Activated CD4-positive, CD25-positive, alpha-beta regulatory T cell treated with anti-CD3 and anti-CD28 coated beads, Interleukin-2, amount 50 U/mL, for 16 hours (primary cell): ENCODE measurements at places on chromosomes 3 and 15.
A peak's percentile ranks its signal among the peaks of the same experiment; 100 is the strongest.

DNA sequence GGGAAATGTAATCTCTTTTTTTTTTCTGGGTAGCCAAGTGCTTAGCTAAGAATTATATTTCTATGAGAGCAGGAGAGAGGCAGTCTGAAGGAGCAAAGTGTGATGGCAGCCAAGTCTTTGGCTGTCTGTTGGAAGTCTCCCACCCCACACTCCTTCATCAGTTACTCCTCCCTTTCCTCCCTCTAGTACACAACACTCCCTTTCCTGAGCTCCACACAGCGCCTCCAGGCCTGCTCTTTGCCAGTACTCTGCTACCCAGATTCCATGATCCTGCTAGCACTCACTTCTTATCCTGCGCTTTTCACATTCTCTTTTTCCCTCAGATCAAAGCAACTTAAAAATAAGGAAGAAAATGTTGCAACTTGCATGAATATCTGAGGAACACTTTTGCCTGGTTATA, 37.4 kb upstream of the SNRK start:
- DNase-seq, result no peak

DNA sequence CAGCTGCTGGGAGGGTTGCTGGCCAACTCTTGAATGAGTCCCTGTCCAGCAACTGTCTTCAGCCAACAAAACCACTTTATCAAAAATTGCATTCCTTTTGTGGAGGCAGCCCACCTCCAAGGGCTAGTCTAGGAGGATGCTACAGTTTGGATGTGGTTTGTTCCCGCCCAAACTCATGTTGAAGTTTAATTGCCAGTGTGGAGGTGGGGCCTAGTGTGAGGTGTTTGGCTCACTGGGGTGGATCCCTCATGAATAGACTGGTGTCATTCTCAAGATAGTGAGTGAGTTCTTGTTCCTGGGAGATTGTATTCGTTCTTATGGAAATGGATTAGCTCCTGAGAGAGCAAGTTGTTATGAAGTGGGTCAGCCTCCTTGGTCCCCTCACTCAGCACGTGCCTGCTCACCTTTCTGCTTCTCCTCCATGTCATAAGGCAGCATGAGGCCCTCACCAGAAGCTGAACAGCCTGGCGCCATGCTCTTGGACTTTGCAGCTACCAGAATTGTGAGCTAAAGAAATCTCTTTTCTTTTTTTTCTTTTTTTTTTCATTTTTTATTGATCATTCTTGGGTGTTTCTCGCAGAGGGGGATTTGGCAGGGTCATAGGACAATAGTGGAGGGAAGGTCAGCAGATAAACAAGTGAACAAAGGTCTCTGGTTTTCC, 4.2 kb upstream of the RFC4 start:
- DNase-seq, result no peak

DNA sequence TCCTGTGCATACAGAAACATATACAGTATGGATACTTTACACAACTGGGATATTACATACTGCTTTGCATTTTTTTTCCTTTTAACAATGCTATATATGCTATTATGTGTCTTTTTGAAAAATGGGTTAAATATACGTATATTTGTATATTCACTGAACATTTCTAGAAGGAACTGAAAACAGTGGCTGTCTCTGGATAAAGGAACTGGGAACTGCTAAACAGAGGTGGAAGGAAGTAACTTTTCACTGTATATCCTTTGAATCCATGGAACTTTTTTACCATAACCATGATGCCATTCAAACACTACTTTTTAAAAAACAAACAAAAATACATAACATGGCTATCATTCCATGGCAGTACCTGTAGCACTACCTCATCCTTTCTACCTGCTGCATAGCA, 1.8 kb downstream of the MTFMT start:
- no peak for DNase-seq

DNA sequence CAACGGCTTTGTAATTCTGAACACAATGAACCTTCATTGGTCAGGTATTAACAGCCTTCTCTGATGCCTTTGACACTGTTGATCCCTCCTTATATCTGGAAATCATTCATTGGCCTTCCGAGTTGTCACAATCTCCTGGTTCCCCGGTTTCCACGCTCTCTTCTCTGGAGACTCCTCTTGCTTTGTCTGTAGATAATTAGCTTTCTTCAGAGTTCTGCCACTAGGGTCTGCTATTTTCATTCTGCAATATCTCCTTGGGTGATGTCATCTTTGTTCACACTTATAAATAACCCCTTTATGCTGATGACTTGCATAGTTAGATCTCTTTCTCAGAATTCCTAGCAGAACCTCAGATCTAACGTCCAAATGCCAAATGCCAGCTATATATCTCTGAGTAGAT, 583.8 kb upstream of the ZNF717 start:
- DNase-seq, result no peak

DNA sequence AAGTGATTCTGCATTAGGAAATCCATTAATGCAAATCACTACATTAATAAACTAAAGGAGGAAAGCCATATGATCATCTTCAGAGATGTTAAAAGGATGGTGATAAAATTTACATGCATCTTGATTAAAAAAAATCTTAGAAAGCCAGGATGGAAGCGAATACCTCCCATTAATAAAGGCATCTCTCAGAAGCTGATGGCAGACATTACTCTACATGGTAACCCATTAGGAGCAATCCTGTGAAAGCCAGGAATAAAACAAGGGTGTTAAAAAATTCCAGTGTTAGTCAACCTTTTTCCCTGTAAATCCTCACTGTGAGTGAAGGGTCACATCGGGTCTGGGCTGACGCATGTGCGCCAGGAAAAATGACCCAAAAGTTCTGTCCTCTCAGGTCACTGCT, 25.5 kb downstream of the NSMCE3 start:
- DNase-seq, result no peak

GRCh38 chr3:98974442-98974841, 72.9 kb upstream of the DCBLD2 start:
- no peak for DNase-seq

- no peak for DNase-seq
Measured at GRCh38 chr3:105950881-105951600, 82.2 kb upstream of the CBLB start.

DNA sequence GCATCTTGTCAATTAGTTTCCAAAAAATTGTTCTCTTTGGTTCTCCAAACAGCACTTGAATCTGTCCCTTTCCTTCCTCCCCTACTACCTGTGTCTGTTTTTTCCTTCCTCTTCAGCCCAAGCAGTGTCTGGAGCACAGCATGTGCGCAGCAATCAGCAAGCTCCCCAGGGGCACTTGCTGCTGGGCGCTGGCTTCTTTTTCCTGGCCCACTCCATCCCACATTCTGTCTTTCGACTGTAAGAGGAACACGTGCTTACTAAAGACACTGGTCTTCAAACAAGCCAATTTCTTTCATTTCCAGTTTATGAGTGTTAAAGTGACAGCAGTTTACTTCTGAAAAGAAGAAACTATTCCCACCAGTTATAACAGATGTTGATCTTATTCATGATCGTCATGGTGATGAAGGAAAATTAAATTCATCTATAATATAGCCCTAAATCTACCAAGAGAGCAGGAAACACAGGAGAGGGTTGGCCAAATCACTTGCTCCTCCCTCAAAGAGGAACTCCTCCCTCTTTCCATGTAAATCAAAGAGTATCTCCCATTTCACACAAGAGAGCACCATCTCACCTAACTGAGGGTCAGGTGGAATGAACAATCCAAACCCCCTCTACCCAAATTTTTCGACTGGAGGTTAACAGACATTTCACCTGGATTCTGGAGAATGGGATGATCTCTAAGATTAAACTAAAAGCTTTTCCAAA, 115.4 kb downstream of the IGF2BP2 start:
- no peak for DNase-seq

DNA sequence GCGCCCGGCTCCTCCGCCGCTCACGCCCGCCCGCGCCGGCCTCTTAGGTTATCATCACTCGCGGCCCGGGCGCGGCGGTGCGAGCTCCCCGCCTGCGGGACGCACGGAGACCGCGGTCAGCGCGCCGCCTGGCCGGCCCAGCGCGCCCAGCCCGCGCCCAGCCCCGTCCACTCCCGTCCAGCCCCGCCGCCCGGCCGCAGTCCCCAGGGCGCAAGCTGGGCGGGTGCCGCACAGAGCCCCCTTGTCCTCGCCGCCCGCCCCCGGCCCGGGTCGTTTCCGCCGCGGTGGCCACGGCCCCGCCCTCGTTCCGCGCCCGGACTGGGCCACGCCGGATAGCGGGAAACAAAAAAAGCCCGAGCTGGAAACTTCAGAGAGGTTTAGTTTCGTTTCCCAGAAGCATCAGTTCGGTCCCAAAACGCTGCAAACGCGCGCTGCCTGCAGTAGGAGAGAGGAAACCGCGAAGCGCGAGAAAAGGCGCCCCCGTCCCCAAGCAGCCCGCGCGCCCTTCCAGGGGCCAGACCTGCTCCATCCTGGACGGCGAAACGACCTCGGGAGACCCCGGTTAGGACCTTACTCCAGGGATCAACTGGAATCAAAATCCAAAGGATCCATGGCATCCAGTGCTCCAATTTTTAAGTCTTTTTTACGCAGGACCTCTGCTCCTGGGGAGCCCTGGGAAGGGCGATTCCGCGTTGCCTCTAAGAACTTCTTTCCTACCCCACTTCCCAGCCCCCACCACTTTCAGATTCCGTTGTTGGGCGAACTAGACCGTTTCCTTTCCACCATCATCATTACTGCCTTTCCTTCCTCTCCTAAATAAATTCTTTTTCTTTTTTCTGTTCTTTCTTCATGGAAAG, at the start of gene ATP10A:
ATP10A (minus strand) TSS at position 217 of the 857 bp plus-strand sequence. CDS start 231 bp downstream, outside the sequence.
- DNase-seq, result no peak

DNA sequence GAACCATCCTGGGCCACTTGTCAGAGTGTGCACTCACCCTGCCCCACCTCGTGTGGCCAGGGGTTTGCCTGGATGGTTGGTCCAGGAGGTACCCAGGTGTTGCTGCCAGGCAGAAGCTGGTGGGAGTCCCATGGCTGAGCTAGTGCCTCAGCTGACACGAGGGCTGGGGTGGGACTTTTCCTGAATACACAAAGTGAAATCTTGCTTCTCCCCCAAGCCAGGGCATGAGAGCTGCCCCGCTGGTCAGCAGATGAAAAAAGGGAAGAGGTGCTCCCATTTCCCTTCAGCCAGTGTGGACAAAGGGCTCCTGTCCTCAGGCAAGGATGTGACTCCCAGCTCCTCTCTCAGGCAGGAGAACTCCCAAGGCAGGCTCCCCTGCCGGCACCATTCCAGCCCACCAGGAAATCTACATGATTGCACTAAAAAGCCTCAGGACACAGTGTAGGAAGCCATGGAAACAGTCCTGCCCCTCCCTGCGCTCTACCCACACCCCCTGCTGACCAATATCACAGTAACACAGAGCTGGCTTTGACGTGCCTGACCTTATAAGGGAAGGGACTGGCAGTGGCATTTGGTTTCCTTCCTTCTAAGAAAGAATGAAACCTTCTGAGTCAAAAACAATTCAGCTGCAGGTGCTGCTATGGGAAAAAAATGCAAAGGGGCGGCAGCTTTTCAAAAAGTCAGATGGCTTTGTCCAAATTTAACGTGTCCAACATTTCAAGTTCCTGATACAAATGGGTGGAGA, 33.9 kb downstream of the MYO5C start:
- peak; percentile 24 for DNase-seq

GRCh38 chr3:190336516-190337189, 14.4 kb upstream of the CLDN1 start:
- no peak for DNase-seq

GRCh38 chr15:34259566-34259965, 34.8 kb downstream of the EMC4 start:
- DNase-seq, result no peak

- no peak for DNase-seq
Measured at GRCh38 chr3:29696311-29696710, 415.4 kb downstream of the RBMS3 start.

GRCh38 chr3:31448035-31448881, 84.5 kb upstream of the STT3B start:
- DNase-seq, result no peak

GRCh38 chr15:99632521-99632920, 66.7 kb downstream of the MEF2A start:
- DNase-seq, result no peak

- DNase-seq, result no peak
Measured at GRCh38 chr3:196688349-196688748, 23.7 kb downstream of the CEP19 start.

- DNase-seq, result no peak
Measured at GRCh38 chr3:45537970-45538640, 56.4 kb upstream of the LIMD1 start.

GRCh38 chr3:4826237-4827100, 152.8 kb upstream of the BHLHE40 start:
- no peak for DNase-seq

- DNase-seq, result no peak
Measured at GRCh38 chr15:68205954-68206539, 915 bp upstream of the CALML4 start.

GRCh38 chr3:17207019-17207418, 322.3 kb downstream of the PLCL2 start:
- DNase-seq, result no peak
